T follicular helper cell (primary cell): ENCODE measurements at places on chromosomes 5 and 9.

GRCh38 chr5:119022017-119022745 lies 33.8 kb upstream of the DTWD2 start:
- no peak for DNase-seq

GRCh38 chr9:116924462-116925110 lies 237.5 kb downstream of the TRIM32 start:
- DNase-seq, result no peak

GRCh38 chr5:120735076-120735475 lies 271.0 kb downstream of the PRR16 start:
- no peak for DNase-seq

GRCh38 chr9:9855177-9856078 lies 757.4 kb downstream of the PTPRD start:
- DNase-seq, result no peak

DNA sequence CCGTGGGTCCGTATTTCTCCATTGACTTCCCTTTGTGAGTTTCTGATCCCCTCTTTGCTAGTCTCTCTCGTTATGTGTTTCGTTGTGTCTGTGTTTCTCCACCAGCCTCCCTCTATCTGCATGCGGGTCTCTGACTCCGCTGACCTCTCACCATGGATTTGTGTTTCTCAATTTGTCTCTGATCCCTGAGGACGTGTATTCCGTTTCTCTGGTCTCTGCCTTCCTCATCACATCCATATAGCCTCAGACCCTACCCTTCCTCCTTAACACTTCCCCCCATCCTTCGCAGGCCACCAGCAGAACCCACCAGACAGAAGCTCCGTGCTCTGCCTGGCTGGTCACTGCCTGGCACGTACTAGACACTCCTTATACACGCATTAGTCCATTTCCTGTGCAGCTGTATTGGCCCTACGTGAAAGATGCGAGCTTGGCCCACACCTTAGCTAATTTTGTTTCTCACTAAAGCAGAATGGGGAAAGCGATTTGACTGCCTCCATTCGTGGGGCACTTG lies 631 bp downstream of the B4GALT7 start:
- no peak for DNase-seq

GRCh38 chr5:10892147-10892910 lies 131.3 kb upstream of the DAP start:
- no peak for DNase-seq

DNA sequence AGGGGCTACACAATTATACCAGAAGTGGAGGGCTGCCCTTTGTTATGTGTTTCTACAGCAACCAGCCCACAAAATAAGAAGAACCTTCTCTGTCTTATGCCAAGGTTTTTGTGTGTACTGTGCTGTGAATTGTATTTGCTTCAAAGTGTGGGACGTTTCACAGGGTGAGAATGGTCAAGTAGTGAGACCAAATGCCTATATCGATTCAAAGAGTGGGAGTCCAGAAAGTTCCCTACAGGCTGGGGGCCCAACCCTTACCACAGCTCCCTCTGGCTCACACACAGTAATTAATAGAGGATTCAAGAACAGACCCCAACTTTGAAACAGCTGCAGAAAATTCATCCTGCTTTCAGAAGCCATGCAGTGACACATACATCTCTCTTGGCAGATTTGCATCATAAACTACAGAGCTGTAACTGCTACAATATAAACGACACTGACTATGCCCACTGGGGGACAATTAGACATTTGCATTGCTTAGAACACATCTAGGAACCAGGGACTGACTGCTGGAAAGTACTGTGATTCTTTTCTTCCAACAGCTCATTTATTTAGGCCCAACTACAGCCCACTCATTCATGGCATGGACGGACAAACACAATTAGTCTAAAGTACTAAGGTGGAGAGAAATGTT lies 12.8 kb downstream of the ENC1 start:
- no peak for DNase-seq

- DNase-seq, result no peak
Observed at GRCh38 chr5:140989254-140990020, 23.2 kb downstream of the PCDHAC2 start.

DNA sequence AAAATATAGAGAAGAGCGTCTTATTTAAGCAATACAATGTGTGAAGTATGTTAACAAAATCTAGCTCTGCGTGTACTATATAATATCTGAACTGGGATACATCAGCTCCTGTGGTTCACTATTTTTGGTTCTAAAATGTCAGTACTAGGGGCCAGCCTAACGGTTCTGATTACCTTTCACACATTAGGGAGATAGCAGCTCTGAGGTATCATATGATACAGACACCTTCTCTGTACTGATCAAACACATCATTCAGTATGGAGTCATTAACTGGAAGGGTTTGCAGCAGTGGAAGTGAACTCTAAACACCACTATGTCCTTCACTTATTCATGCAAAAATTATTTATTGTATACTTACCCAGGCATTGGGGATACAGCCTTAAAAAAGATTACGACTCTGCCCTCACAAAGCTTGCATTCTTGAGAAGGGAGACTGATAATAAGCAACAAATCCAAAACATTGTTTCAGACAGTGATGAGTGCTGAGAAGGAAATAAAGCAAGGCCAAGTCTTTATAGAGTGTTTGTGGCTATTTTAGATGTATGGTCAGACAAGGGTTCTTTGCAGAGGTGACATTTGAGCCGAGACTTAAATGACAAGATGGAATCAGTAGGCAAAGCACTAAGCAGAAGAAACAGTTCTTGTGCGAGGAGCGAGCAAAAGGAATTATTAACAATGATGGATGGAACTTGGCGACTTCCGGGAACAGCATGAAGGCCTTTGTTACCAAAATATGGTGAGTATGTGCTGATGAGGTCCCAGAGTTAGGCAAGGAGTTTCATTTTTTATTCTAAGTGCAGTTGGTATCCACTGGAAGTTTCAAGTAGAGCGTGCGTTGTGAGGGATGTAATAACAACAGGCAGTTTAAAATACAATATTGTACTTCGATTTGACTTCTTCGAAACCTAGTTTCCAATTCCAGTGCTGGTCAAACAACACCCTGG lies 1.8 kb upstream of the LNPEP start:
- DNase-seq, result no peak

DNA sequence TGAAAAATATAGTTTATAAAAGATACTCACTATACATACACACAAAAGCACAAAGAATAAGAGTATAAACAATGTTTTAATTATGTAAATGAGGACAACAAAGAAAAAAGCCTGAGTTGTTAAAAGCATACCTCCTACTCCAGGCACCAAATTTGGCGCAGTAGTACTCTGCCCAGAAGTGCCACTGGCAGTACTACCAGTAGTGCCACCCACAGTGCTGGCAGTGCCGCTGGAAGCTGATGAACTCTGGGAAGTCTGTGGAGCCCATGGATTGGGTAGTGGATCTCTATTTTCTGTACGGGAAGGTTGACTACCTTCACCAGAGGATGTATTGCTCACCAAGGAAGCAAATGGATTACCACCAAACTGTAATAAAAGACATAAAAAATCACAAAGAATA lies 30.2 kb downstream of the UBQLN1 start:
- no peak for DNase-seq

DNA sequence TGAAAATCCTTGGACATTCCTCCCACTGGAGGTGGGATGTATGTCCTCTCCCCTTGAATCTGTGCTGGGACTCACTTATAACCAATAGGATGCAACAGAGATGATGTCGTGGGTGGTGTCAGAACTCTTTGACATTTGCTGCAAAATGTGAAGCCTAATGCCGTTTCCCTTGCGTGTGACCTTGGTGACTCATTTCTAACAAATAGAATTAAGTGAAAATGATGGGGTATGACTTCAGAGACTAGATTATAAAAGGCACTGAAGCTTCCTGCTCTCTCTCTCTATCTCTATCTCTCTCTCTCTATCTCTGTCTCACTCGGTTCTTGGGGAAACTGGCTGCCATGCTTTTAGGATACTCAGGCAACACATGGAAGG lies 126.1 kb upstream of the STC2 start:
- no peak for DNase-seq

DNA sequence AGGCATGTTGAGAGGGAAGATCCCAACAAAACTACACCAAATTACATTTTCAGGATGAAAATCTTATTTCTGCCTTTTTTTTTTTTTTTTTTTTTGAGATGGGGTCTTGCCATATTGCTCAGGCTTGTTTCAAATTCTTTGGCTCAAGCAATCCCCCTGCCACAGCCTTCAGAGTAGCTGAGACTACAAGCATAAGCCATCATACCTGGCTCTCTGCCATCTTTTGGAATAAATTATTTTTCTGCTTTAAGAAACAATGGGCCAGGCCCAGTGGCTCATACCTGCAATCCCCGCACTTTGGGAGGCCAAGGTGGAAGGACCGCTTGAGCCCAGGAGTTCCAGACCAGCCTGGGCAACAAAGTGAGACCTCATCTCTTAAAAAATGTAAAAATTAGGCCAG lies 14.3 kb downstream of the AFF4 start:
- no peak for DNase-seq
